H4 (cell line): ENCODE measurements at places on chromosomes 5 and 9. TPM values are rescaled to one million over a fixed set of nuclear protein-coding genes. Genes with fewer than 3 reads are reported as not detected.

GRCh38 chr5:57559110-57559635, 76.6 kb upstream of the ACTBL2 start:
- DNase-seq = no peak

Gene TNFSF8
- total RNA-seq = not detected in 2 replicates

Gene RBM22
- total RNA-seq = 28.0 and 35.8 TPM in 2 replicates

DNA sequence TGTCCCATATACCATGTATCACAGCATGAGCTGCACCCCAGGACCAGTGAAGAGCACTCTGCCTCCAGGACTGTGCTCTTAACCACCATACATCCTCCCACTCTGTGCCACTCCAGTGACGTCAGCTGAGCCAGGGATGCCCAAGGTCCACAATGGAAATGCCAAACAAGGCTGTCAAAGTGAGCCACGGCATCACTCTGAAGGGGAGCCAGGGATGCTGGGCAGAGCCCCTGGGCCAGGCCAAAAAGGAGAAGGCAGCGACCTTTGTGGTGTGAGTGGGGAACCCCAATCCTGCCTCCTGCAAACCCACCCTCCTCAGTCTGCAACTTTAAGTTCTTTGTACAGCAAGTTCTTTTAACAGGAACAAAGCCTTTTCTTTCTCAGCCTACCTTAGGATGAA, 242.7 kb downstream of the SYK start:
- no peak for DNase-seq

Gene CAAP1
- 16.6 and 22.1 TPM in 2 replicates for total RNA-seq

Gene FOXD1
- total RNA-seq = 5.2 and 5.4 TPM in 2 replicates

DNA sequence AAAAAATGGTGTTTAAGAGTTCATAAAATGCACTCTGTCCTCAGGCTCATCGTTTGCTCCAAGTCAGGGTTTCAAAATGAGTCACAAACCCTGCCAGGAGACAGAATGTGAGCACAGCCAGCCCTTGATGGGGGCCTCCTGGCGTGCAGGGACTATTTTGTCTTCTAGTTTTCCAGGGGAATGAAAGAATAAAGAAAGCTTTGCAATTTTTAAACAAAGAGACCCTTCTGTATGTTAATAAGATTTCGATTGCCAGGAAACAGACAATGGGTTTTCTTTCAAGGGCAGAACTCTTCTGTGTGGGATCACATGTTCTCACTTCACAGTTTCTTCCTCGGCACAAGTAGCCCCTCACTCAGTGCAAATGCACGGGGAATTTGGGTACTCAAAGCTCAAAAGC, 121.4 kb upstream of the C6 start:
- DNase-seq = no peak

- no peak for DNase-seq
Measured at GRCh38 chr5:16578474-16578883, 38.3 kb downstream of the RETREG1 start.

Gene LAMC3
- 0.49 and 0.60 TPM in 2 replicates for total RNA-seq

Gene CCNJL
- 6.6 and 7.4 TPM in 2 replicates for total RNA-seq
